Esophagus squamous epithelium (tissue), 5 donors: ENCODE measurements at places on chromosomes 7 and 10. TPM values are rescaled to one million over a fixed set of nuclear protein-coding genes. Genes with fewer than 3 reads are reported as not detected.

GRCh38 chr7:30313348-30313747, 29.0 kb downstream of the ZNRF2 start:
- DNase-seq = no peak

- no peak for DNase-seq
Measured at GRCh38 chr10:103448746-103449145, 3.4 kb downstream of the CALHM2 start.

GRCh38 chr10:58758321-58758720, 245.6 kb downstream of the BICC1 start:
- DNase-seq = no peak

GRCh38 chr10:30048768-30049517, 10.4 kb downstream of the JCAD start:
- no peak for DNase-seq

- no peak for DNase-seq
Measured at GRCh38 chr10:91296471-91296870, 76.0 kb downstream of the PCGF5 start.

- no peak for DNase-seq
Measured at GRCh38 chr10:21972584-21972983, 30.9 kb downstream of the DNAJC1 start.

DNA sequence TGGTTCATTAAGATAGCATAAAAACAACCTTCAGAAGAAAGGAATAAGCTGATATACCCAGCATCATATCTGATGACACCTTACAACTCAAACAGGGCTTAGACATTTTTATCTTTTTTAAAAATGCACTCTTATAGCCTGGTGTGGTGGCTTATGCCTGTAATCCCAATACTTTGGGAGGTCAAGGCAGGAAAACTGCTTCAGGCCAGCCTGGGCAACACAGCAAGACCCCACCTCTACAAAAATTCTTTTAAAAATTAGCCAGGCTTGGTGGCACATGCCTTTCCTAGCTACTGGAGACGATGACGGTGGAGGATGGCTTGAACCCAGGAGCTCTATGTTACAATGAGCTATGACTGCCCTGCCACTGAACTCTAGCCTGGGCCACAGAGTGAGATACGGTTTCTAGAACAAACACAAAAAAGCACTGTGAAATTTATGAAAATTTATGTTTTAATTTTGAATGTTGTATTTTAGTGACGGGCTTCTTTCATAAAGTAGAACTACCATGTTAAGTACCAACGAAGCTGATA, 12.3 kb upstream of the KMT2E start:
- DNase-seq = no peak

GRCh38 chr7:17311952-17312351, 13.5 kb downstream of the AHR start:
- no peak for DNase-seq

The CAV2 gene
- 31.8 TPM for total RNA-seq

The SFRP4 gene
- not detected for total RNA-seq

- DNase-seq = no peak
Measured at GRCh38 chr7:9955138-9955537, 1018.5 kb upstream of the PHF14 start.

- DNase-seq = no peak
Measured at GRCh38 chr7:116809636-116810266, 52.6 kb upstream of the CAPZA2 start.

- DNase-seq = no peak
Measured at GRCh38 chr7:109950256-109950655, 1140.7 kb upstream of the LRRN3 start.
